Stomach (tissue), 19 donors: ENCODE measurements at places on chromosomes 2 and 18.

- no peak for DNase-seq
Measured at GRCh38 chr18:54069729-54070128, 154.7 kb downstream of the MBD2 start.

DNA sequence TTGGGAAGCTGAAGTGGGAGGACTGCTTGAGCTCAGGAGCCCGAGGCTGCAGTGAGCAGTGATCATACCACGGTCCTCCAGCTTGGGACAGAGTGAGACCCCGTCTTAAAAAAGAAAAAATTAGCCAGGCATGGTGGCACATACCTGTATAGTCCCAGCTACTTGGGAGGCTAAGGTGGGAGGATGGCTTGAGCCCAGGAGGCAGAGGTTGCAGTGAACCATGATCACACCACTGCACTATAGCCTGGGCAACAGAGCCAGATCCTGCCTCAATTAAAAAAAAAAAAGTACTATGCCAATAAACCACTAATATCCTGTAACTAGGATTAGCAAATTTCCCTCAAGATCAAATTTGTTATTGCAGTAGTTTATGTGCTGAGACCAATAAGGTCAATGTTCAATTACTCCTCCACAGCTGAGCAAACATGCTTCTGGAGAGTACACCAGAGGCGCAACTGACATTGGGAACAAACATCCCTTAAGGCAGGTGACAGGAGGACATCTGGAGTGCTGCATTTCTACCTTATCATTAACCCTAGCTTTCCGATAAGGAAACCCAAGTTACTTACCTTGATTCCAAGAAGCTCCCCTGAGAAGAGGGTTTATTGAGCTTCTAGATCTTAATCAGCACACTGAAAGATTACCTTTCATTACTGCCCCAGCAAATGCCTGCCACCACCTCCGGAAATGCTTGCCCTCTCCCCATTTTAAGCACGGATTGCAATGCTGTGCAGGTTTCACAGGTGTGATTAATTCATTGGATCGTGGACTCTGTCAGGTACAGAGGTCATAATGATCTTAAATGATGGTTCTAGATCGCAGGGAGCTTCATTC, 26.2 kb downstream of the MGAT4A start:
- DNase-seq = peak; percentile 67

DNA sequence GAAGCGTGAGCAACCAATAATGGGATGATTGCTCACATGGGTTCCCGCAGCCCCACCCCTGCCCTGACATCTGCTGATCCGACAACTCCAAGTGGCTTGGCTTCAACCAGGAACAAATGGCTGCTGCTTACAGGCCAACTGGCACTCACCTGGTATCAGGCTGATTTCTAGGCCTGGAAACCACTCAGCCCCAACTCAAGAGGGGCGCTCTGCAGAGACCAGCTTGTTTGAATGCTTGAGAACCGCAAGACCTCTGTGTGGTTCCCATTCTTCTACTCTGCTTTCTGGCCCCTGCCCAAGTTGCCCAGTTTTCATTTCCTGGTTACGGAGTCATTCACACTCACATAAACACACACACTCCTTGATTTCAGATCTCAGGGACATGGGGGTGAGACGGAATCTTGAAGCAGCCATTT, 52.0 kb downstream of the TNP1 start:
- peak; percentile 63 for DNase-seq

DNA sequence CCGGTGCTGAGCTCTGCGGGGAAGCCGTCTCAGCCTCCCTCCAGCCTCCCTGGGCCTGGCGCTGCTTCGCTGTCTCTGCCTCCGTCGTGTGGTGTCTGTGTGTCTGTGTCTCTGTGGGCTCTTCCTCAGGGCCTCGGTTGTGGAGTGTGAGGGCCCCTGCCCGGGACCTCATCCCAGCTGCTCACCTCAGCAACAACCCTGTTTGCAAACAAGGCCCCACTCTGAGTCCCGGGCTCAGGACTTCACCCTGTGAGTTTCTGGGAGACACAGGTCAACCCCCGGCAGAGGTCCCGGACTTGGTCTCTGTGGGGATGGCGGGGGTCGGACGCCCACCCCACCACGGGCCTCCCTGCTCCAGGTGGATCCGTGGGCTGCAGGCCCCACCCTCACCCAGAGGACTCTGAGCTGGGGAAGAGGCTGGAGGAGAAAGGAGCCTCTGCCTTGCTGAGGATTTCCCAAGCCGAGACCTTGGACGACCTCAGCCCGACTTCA, 127.4 kb upstream of the CTDP1 start:
- DNase-seq = no peak

GRCh38 chr2:142323206-142323605, 192.4 kb upstream of the LRP1B start:
- DNase-seq = no peak

GRCh38 chr18:75199327-75199726, 9.6 kb downstream of the PTGR3 start:
- no peak for DNase-seq

DNA sequence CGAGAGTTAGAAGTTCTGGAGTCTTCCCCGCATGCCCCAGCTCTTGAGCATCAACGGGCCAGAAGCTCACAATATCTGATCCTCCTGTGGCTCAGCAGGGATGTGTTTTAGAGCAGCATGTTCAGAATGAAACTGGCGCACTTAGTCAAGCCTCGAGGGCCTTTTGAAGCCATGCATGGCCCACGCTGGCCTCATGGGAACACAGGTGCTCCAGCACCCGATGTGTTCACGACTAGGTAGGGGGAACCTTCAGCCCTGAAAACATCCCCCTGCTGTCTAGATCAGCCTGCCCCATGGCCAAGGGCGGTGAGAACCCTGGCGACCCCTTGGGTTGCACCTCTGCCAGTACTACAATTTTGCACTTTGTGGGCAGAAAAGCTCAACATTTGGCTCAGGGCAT, 32.8 kb downstream of the MSH6 start:
- no peak for DNase-seq

GRCh38 chr2:208256192-208256782, 1.4 kb upstream of the IDH1 start:
- no peak for DNase-seq

GRCh38 chr18:58146099-58146498, 102.1 kb downstream of the NEDD4L start:
- DNase-seq = no peak
